ENCODE measurements at places on chromosomes 16 and 17.

DNA sequence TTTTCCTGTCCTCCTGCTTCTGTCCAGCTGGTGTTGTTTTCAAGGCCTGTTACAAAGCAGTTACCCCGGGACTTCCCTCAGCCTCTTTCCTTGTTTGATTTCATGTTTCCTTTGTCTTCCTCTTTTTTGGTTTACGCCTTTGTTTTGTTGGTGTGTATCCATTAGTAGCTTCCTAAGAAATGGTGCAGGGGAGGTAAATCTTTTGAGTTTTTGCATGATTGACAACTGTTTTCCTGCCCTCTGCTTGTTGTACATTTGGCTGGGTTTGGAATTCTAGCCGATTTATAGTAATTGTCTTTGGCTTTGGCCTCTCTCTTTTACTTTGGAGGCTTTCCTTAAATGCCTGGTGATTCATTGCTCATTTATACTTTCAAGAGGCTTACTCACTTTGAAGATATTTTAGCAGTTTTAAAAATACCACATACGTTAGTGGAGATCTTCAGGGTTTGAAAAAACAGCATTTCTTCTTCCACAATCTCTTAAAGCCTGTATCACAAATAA lies 32.8 kb downstream of the DNAH2 start:
- no peak overlapping the region for H3K4me3 ChIP-seq
- no peak for DNase-seq
- peaks cover 3% of the 10 kb centered on the region for H3K4me1 ChIP-seq
- no peaks in the 10 kb centered on the region for H3K27me3 ChIP-seq
- no peaks in the 10 kb centered on the region for H3K36me3 ChIP-seq
- no peak overlapping the region for H3K27ac ChIP-seq

- no peak overlapping the region for H3K4me3 ChIP-seq
- no peak for DNase-seq
- H3K27ac ChIP-seq: no peak overlapping the region
- H3K27me3 ChIP-seq: no peaks in the 10 kb centered on the region
Observed at GRCh38 chr17:28974451-28974850, 23.1 kb upstream of the PHF12 start.

DNA sequence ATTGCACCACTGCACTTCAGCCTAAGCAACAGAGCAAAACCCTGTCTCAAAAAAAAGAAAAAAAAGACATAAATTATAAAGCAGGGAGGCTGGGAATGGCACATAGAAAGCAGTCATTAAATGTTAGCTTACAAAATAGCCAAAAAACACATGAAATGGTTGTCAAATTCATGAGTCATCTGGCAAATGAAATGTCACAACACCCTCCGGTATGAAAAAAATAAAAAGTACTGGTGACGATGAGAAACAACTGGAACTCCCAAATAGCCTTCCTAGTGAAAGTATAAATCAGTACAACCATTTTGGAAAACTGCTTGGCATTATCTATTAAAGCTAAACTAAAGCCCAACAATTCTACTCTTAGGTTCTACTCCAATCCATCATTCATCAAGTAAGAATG lies 3.5 kb upstream of the KATNB1 start:
- H3K27ac ChIP-seq: no peak overlapping the region
- H3K27me3 ChIP-seq: no peaks in the 10 kb centered on the region
- no peak overlapping the region for H3K4me3 ChIP-seq
- H3K36me3 ChIP-seq: no peaks in the 10 kb centered on the region

GRCh38 chr16:72934636-72935403 lies 113.1 kb downstream of the ZFHX3 start:
- DNase-seq: no peak
- H3K36me3 ChIP-seq: no peaks in the 10 kb centered on the region
- peak overlapping the region; percentile 21 for H3K27ac ChIP-seq
- H3K4me3 ChIP-seq: no peak overlapping the region
- H3K27me3 ChIP-seq: no peaks in the 10 kb centered on the region
- peaks cover 54% of the 10 kb centered on the region for H3K4me1 ChIP-seq

- H3K4me3 ChIP-seq: no peak overlapping the region
- H3K27ac ChIP-seq: no peak overlapping the region
- DNase-seq: no peak
- H3K4me1 ChIP-seq: peaks cover 9% of the 10 kb centered on the region
- H3K27me3 ChIP-seq: no peaks in the 10 kb centered on the region
Observed at GRCh38 chr16:88314991-88315542, 67.7 kb upstream of the ZNF469 start.

DNA sequence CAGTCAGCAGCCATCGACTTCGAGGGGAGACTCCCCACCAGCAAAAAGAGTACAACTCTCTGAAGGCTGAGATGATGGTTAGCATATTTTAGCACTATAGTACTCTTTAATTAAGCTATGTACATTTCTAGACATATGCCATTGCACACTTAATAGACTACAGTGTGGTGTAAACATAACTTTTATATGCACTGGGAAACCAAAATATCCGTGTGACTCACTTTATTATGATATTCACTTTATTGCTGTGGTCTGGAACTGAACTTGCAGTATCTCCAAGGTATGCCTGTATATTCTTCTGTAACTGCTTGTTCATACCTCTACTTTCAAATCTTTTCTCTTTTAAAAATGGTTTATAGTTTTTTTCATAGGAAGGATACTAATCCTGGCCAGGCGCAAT lies 11.0 kb upstream of the NXPH3 start:
- no peaks in the 10 kb centered on the region for H3K36me3 ChIP-seq
- H3K27me3 ChIP-seq: no peaks in the 10 kb centered on the region
- no peaks in the 10 kb centered on the region for H3K4me1 ChIP-seq
- H3K4me3 ChIP-seq: no peak overlapping the region
- no peak overlapping the region for H3K27ac ChIP-seq

GRCh38 chr16:29009050-29009837 lies 24.4 kb downstream of the LAT start:
- H3K36me3 ChIP-seq: no peaks in the 10 kb centered on the region
- H3K27ac ChIP-seq: no peak overlapping the region
- H3K4me3 ChIP-seq: no peak overlapping the region
- H3K4me1 ChIP-seq: no peaks in the 10 kb centered on the region
- H3K27me3 ChIP-seq: no peaks in the 10 kb centered on the region

GRCh38 chr17:36705874-36706731 lies 104.7 kb downstream of the MRM1 start:
- no peaks in the 10 kb centered on the region for H3K4me1 ChIP-seq
- H3K27ac ChIP-seq: no peak overlapping the region
- peak; percentile 58 for DNase-seq
- H3K4me3 ChIP-seq: no peak overlapping the region

GRCh38 chr16:85139881-85140339 lies 27.6 kb upstream of the CIBAR2 start:
- peaks cover 13% of the 10 kb centered on the region for H3K4me1 ChIP-seq
- no peaks in the 10 kb centered on the region for H3K36me3 ChIP-seq
- DNase-seq: no peak
- H3K27me3 ChIP-seq: no peaks in the 10 kb centered on the region
- no peak overlapping the region for H3K27ac ChIP-seq
- H3K4me3 ChIP-seq: no peak overlapping the region

DNA sequence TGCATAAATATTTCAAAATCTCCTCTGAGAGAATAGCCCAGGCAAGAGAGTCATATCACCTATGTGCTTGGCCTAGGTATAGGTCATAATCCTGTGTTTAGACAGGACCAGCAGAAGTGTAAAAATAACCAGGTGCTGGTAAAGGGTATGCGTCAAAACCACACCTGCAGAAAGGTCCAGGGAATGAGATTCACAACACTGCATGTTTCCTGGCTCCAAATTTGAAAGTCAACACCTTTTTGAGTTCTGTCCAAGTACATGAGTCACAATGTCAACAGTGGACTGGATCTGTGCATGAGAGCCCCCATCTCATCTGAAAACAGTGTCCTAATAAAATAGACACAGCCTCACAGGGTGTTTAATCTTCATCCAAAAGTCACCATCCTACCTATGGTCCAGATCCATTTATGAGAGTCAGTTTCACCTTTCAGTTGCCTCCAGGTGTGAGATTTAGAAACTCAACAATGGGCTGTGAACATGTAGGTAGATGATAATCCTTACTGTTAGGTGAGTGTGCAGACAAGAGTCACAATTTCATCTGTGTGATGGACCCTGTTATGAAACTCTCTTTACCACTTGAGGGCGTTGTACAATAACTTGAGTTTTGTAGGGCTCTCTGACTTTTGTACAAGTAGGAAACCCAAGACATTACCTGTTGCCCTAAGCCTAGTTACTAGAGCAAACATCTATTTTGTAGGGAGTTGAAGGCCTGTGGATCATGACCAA lies 2100.7 kb downstream of the TP53TG3F start:
- H3K4me3 ChIP-seq: no peak overlapping the region
- H3K27me3 ChIP-seq: no peaks in the 10 kb centered on the region
- H3K4me1 ChIP-seq: no peaks in the 10 kb centered on the region
- no peak for DNase-seq

DNA sequence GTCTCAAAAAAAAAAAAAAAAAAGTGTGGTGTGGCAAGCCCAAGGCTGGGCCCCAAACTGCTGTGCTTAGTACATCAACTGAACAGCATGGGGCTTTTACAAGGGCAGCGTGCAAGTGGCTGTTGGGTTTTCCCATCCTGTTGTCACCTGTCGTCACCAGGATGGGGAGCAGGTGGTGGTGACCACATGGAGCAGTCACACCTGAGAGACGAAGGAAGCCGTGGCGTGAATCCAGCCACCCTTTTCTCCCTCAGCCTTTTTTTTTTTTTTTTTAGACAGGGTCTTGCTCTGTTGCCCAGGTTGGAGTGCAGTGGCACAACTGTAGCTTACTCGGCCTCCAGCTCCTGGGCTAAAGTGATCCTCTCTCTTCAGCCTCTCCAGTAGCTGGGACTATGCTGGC lies 4.1 kb upstream of the MRPL58 start:
- no peaks in the 10 kb centered on the region for H3K27me3 ChIP-seq
- peaks cover 3% of the 10 kb centered on the region for H3K4me1 ChIP-seq
- DNase-seq: no peak
- no peak overlapping the region for H3K27ac ChIP-seq

GRCh38 chr17:49832840-49833599 lies 14.8 kb downstream of the TAC4 start:
- peaks cover 42% of the 10 kb centered on the region for H3K4me1 ChIP-seq
- no peak overlapping the region for H3K4me3 ChIP-seq
- DNase-seq: no peak
- H3K27ac ChIP-seq: no peak overlapping the region

GRCh38 chr17:73071066-73071999 lies 21.2 kb downstream of the SLC39A11 start:
- H3K4me1 ChIP-seq: peaks cover 13% of the 10 kb centered on the region
- no peaks in the 10 kb centered on the region for H3K27me3 ChIP-seq
- H3K27ac ChIP-seq: no peak overlapping the region
- DNase-seq: no peak
- H3K36me3 ChIP-seq: no peaks in the 10 kb centered on the region
- no peak overlapping the region for H3K4me3 ChIP-seq

- DNase-seq: no peak
- no peaks in the 10 kb centered on the region for H3K36me3 ChIP-seq
- H3K27me3 ChIP-seq: no peaks in the 10 kb centered on the region
- peaks cover 65% of the 10 kb centered on the region for H3K4me1 ChIP-seq
- H3K27ac ChIP-seq: peak overlapping the region; percentile 94
Observed at GRCh38 chr17:17022456-17022855, 19.8 kb upstream of the MPRIP start.

- no peaks in the 10 kb centered on the region for H3K36me3 ChIP-seq
- no peaks in the 10 kb centered on the region for H3K27me3 ChIP-seq
- peak overlapping the region; percentile 19 for H3K27ac ChIP-seq
- H3K4me3 ChIP-seq: no peak overlapping the region
- DNase-seq: no peak
- H3K4me1 ChIP-seq: peaks cover 52% of the 10 kb centered on the region
Observed at GRCh38 chr17:78374189-78374588, 4.3 kb upstream of the PGS1 start.

DNA sequence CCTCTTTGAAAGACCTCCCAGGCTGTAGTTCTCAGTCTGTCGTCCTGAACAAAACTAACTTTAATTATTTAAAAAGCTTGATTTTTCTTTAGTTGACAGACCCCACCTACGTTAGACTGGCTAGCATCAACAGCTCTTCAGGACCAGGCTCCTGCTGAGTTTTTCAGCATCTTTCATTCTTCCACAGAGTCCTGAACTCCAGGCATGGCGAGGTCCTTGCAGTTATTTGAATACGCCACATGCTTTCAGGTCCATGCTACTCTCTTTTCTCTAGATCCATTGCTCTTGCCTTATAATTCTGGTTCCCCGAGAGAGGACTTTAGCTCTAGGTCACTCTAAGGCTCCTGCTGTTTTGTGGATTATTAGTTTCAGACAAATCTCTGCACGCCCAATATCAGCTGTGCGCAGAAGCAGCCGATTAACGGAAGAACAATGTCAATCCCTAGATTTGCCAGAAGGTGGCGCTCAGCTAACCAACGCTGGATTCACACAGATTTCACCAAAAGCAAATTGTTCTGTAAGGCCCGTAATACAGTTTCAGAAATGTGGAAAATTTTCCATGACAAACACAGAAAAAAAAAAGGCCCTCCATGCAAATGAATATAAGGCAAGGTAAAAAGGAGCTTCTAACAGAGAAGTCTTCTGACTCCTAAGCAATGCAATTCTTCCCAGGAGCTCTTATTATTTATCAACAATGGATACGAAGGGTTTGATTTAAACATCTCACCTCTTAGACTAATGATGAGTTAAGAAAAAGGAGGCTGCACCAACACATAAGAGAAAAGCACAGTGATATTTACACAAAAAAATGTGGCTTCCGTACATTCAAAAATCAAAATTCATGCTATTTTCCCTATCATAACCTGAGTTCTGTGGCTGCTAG lies 33.5 kb upstream of the BCO1 start:
- H3K4me3 ChIP-seq: no peak overlapping the region
- H3K27me3 ChIP-seq: no peaks in the 10 kb centered on the region
- H3K36me3 ChIP-seq: no peaks in the 10 kb centered on the region
- no peak overlapping the region for H3K27ac ChIP-seq
- no peak for DNase-seq

GRCh38 chr17:67569873-67570272 lies 147.9 kb upstream of the NOL11 start:
- H3K4me3 ChIP-seq: no peak overlapping the region
- no peak for DNase-seq
- H3K27ac ChIP-seq: no peak overlapping the region
- H3K27me3 ChIP-seq: no peaks in the 10 kb centered on the region

- H3K4me1 ChIP-seq: no peaks in the 10 kb centered on the region
- H3K27me3 ChIP-seq: no peaks in the 10 kb centered on the region
- no peak overlapping the region for H3K4me3 ChIP-seq
- no peak overlapping the region for H3K27ac ChIP-seq
- DNase-seq: no peak
Observed at GRCh38 chr16:23408823-23409298, 44.1 kb downstream of the COG7 start.

DNA sequence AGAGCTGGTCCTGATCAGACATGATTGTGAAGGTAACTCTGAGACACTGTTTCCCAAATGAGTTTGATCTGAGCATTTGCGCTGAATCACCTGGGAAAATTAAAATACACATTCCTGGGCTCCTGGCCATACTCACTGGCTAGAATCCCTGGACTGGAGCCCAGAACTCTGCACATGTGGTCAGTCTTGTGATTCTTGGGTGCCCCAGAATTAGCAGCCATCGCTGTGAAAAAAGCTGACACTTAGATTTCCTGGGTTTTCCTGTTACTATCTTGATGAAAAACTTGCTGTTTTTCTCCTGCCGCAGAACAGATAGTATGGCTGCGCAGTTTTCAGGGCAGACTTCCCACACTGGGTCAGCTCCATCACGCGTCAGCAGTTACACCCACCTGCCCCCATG lies 24.6 kb downstream of the NECAB2 start:
- H3K27ac ChIP-seq: no peak overlapping the region
- H3K4me3 ChIP-seq: no peak overlapping the region
- H3K4me1 ChIP-seq: no peaks in the 10 kb centered on the region
- H3K27me3 ChIP-seq: no peaks in the 10 kb centered on the region
